ENCODE measurements at places on chromosomes 1 and 21.

GRCh38 chr1:107843989-107844388 is 121.0 kb downstream of the VAV3 start:
- no peak for DNase-seq

DNA sequence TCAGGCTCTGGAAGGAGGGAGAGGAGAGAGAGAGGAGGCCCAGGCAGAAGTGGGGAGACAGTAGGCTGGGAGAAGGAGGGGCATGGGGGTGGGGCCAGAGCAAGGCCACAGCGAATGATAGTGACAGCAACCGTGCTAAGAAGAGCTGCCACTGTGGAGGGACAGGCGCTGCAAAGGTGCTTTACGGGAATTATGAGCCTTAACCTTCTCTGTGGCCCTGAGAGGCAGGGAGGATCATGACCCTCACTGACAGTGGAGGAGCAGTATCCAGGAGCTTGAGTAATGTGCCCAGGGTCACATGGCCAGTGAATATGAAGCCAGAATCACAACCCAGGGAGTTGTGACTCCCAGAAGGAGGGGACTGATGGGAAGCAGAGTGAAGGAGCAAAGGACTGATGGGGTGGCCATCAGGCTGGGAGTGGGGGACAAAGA is 53.4 kb upstream of the RPL11 start:
- DNase-seq, result no peak

DNA sequence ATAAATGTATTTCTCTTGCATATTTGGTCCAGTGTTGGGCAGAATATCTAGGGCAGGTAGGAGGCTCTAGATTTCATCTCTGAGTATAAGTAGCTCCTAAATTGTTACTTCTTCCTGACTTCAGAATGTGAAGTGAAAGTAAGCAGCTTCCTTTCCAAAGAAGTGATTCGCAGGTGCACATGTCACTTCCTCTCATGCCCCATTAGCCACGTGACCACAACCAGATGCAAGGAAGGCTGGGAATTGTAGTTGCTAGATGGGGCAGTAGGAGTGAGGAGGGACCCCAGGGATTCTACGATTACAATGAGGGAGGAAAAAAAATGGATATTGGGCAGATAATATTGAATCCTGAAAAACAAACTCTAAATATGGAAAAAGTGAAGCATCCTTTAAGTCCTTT is 113.2 kb upstream of the CYYR1 start:
- DNase-seq, result peak; percentile 21

- no peak for DNase-seq
These were observed 97.2 kb downstream of the ACTL8 start for GRCh38 chr1:17852383-17852782.

- DNase-seq, result no peak
These were observed 47.9 kb downstream of the NCAM2 start for GRCh38 chr21:21046063-21046462.

DNA sequence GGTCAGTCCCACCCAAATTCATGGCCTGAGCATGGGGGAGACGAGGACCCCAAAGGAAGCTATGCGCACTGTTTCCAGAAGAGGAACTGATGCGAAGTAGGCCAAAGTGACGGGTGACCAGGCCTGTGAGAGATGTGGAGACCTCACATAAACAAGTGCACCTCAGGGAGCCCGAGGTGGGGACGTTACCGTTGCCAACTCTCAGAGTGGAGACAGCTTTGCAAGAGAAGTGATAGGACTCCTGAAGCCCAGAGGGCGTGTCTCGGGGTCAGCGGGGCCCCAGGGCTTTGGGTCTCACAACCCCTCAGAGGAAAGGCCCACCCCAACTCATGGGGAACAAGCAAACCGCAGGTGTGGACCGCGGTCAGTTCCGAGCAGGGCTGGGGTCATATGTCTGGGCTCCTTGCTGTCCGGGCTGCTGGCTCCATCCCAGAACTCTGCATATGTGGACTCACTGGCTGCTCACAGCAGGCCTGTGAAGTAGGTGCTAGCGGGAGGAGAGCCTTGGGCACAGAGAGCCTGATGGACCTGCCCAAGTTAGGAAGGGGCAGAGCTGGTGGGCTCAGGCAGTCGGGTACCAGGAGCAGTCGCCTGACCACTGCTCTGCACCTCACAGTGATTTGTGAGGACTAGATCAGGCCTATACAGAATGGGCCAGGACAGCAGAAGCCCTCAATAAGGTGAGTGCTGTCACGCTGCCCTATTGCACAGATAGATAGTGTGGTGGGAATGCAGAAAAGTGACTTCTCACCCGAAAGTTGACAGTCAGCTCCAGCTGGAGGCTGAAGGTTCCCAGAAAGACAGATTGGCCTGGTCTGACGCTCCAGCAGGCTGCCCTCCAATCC is 26.2 kb downstream of the STUM start:
- DNase-seq, result no peak

DNA sequence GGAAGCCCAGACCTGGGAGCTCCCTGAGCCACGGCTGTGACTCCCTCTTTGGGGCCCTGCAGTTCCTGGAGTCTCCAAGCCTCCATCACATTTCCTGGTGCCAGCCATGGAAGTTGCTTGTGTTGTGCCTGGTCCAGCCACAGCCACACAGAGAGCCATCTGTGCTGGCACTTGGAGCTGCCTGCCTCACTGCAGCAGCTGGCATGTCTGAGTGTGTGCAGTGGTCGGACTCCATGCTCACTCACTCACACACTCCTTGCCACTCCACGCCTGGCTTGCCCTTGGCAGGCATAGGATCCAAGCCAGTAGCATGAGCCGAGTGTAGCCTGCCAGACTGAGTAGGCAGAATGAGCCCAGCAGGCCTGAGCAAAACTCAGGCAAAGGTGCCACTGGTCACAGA is 516.3 kb upstream of the BEND5 start:
- no peak for DNase-seq

GRCh38 chr1:245549996-245550719 is 395.4 kb downstream of the KIF26B start:
- DNase-seq, result no peak

GRCh38 chr1:89261926-89262515 is 10.6 kb downstream of the GBP5 start:
- peak; percentile 26 for DNase-seq

DNA sequence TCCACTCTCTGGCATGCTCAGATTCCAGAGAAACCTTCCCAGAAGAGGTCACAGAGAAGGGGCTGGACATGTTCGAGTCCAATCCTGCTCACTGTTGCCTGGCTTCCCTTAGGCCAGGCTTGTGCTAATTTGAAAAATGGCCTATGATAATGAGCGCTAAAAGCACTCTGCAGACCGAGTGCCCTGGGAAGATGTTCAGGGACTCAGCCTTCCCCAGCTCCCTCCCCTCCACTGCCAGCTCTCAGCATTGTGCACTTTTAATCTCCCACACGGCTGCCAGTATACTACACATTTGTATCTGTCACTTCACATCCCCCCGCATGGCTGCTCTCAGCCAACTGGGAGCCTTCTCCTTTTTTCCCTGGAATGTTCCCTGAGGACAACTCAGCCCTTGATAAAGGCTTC is 24.1 kb downstream of the FAM163A start:
- DNase-seq, result no peak

DNA sequence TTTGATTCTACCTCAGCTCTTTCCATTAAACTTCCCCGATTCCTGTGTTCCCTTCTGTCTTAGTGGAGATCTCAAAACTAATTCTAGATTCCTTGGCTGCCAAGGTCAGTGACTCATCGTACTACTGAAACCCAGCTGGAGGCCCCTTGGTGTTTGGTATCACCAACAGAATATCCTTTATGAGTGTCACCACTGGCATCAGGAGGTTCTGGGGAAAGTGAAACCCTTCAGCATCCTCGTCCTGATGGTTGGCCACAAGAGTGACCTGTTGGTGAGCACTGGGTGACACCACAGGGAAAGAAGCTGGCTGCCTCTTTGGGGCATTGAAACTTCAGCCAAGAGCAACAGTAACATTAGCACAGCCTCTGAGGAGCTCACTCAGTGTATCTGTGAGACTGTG is 9.6 kb downstream of the RAB42 start:
- peak; percentile 83 for DNase-seq

DNA sequence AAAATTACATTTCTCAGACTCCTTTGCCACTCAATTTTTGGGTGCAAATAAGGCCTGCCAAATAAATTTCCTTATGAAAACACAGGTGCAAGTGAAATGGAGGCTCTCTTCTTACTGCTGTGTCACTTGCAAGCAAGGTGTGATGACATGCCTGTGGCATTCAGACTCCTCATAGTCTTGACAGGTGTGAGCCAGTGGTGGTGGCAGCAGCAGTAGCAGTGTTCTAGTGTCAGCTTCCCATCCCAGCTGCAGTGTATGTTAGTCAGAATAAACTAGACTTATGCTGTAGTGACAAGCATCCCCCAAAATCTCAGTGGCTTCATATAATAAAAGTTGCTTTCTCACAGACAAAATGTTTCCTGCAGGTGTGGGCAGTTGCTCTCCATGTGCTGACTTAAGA is 3.8 kb upstream of the EEIG2 start:
- DNase-seq, result no peak

DNA sequence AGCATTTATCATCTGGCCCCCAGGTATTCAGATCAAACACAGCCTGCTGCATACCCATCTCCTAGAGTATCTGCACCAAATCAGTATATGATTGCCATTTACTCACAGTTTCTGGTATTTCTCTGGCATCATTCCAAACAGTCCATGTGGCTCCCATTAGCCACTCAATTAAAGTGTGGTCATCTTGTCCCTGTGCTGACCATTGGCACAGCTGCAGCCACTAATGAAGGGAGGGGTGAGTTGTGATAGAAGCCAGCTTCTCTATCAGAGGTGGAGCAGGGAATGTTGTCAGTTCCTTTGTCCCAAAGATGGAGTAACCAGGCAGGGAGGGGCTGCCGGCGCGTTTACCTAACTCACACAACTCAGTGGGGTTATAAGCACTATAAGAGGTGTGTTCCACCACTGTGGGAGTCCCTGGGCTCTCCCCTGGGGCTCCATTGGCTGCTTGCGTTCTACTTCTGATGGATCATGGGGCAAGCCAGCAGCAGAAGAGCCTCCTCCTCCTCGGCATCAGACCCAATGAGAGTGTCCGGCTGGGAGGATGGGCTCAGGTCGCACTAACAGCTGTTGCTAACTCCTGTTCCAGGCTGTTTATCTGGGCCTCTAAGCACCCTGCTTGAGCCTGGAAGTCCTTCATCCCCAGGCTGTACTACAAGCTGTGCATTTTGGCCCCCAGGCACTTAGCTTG is 108.6 kb downstream of the GDAP2 start:
- no peak for DNase-seq

DNA sequence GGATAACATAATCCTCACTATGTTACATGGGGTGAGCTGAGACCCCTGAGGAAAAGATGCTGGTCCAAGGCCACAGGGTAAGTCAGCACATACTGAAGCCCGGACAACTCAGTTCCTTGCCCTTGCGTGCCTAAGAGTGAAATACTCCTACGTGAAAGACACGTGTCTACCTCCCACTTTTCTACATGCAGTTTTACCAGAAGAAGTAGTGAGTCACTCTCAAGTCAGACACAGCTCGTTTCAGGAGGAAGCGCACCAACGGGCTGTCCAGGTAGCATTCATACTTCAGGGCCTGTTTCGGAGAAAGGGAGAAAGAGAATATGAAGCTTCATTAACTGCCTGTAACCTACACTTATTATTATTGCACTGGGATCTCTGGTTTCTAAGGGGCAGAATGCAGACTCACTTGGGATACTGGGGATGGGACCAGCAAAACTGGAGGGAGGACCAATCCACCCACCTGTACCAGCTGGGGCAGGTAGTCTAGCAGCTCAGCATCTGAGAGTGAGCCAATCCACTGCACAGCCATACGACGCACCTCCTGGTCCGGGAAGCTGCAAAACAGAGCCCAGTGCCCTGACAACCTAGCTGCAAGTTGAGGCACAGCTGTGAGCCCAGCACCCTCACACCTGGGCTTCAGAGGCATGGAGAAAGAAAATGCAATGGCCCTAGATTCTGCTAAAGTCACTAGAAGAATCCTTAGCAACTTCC is 32.4 kb upstream of the PPP1R15B start:
- DNase-seq, result peak; percentile 55

DNA sequence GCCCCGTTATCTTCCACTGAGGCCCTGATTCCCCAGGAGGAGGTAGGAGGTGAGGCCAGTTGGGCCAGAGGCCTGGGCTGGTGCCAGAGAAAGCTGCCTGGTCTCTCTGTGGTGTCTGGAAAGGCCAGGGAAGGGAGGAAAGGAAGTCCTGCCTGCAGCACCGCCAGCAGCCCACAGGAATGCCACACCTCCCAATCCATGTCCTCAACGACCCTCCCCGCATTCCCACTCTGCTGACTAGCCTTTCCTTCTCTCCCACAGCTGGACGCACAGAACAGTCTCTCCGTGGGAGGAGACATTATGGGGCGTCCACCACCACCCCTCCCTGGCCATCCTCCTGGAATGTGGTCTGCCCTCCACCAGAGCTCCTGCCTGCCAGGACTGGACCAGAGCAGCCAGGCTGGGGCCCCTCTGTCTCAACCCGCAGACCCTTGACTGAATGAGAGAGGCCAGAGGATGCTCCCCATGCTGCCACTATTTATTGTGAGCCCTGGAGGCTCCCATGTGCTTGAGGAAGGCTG is 18.0 kb downstream of the CSF1 start:
- DNase-seq, result peak; percentile 95

Measured in fibroblast of pulmonary artery (primary cell).